Choroid plexus epithelial cell (primary cell): ENCODE measurements at places on chromosomes 12 and 14.

DNA sequence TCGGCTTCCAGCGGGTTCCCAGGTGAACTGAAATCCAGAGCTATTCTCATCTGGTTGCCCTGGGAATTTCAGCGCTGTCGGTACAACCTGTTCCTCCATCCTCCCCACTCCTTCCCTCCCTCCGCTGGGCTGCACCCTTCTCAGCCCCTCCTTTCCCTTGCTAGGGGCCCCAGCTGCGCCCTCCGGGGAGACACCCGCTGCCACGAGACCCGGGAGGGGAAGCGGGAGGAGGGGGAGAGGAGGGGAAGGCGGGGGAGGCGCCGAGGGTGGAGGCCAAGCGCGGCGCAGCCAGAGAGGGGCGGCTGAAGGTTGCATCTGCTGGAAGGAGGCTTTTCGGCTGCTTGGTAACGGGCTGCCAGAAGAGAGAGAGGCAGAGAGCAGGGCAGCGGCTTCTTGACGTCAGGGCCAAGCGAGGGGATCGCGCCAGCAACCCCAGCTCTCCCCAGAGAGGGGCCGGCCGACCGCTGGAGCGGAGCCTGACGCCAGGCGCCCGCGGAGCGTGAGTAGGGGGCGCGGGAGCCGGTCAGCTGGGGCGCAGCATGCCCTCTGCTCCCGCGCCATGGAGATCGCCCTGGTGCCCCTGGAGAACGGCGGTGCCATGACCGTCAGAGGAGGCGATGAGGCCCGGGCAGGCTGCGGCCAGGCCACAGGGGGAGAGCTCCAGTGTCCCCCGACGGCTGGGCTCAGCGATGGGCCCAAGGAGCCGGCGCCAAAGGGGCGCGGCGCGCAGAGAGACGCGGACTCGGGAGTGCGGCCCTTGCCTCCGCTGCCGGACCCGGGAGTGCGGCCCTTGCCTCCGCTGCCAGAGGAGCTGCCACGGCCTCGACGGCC lies at the start of gene KCNA5:
Gene KCNA5 (plus strand): TSS at position 291 of the 831 bp plus-strand sequence. CDS start 269 bp downstream, at position 560.
- no peak for DNase-seq

DNA sequence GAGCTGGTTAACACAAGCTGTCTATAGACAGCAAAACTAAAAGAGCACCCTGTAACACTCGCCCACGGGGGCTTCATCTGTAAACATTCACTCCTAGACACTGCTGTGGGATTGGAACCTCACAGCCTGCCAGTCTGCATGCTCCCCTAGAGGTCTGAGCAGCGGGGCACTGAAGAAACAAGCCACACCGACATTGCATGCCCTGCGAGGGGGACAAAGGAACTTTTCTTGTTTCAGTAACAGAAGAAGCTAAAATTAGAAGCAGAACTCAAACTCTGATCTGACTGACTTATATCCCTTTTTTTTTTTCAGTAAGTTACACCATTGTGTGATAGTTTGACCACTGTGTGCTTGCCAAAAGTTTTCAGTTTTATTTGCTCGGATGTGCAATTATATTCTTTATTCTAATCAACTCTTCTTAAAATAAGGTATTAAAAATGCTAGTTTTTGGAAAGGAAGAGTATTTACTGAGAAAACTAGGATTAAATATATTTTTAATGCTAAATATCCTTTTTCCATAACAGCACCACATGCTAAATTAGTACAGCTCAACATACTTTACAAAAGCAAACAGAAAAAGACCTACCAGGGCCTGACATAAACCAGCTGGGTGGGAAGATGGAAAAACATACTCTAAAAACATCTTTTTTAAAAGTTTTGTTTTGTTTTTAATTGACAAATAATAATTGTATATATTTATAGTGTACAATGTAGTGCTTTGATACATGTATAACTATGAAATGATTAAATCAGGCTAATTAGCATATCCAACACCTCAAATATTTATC lies 100.2 kb downstream of the EPS8 start:
- peak; percentile 57 for DNase-seq

DNA sequence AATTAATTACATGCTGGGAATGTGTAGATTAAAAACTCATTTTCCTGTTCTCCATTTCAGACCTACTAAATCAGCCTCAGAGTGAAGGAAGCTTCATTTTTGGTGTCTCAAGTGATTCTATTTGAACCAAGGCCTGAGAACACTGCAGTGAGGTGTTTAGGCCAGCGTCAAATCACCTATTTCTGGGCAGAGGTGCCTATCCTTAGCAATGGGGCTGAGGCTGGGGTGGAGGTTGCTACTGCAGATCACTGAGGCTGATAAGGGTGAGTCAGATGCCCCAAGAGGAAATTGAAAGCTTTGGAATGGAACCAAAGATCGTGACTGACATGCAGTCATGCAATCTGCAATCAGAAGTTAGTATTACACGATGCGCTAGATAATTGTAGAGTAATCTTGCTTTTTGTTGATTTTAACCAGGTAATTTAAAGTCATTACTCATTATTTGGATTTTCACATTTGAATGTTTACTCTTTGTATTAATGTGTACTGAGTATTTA lies 4.4 kb downstream of the TXNRD1 start:
- peak; percentile 73 for DNase-seq

GRCh38 chr14:33297565-33297964 lies 358.9 kb downstream of the NPAS3 start:
- DNase-seq, result peak; percentile 4

DNA sequence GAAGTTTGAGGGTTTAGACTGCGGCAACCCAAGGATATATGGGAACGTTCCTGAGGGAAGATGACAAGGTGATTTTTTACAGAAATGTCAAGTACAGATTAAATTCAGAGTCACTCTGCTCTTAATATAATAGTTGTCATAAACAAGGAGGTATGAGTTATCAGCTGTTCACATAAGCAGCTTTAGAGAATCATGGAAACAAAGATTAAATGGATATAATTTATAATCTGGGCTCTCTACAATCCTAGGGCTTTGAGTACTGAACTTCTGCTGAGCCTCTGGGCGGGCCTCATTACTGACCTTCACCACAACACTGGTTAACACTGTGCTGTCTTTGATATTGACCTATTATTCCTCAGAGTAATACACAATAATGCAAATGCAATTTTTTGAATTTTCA lies 577.8 kb downstream of the RPS29 start:
- DNase-seq, result no peak
